Kidney epithelial cell (primary cell): ENCODE measurements at places on chromosomes 7 and 10.

DNA sequence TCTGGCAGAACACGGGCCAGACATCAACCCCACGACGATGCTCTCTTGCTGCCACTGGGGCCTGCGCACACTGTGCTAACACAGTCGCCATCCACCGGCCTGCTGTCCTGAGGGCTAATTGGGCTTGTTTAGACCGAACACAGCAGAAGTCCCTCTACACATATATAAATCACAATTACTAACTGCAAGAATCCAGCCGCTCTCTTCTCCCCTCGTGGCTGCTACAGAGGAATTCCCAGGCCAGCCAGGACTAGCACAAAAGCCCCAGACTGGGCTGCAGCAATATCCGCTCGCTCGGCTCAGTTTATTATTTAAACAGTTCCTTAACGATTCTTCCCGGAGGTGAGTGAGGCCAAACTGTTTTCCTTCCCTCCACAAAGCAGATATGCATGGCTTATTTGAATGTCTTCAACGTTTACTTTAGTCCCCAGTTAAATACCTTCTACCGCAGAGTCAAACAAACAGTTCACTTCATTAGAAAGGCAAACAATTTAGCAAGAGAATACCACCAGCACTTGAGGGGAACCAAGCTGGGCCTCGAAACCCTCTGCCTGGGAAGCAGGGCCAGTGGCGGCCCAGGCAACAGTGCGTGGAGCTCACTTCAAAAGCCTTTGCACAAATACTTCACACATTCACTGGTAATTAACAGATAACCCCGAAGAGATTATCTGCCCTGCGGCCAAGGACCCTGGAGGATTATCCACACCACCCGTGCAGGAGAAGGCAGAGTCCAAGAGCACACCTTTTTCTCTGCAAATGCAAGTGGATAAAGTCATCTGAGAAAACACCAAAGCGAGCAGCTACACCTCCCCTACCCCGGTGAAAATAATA is 145.3 kb downstream of the GLI3 start:
- DNase-seq = peak; percentile 61

- no peak for DNase-seq
These were observed 248.2 kb upstream of the PPP2R2D start for GRCh38 chr10:131652438-131653139.

- no peak for DNase-seq
These were observed 288.4 kb upstream of the LRRTM3 start for GRCh38 chr10:66637273-66638036.

DNA sequence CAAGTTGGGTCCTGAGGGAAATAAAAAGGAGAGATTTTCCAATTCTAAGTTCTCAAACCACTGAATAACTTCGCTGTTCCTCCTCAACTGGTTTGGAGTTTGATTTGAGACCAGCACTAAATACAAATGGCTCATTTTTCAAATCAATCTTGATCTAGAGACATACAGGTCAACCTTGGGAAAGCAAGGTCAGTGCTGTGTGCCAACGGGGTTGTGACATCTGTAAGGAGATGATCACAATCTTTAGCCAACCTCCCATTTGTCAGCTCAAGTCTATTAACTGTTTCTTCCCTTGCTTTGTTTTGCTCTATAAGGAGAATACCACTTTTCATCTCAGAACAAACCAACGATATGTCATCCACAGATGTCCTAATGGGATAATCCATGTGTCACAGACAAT is 131.1 kb downstream of the TAX1BP1 start:
- DNase-seq = no peak

- no peak for DNase-seq
These were observed 550.3 kb downstream of the GRM8 start for GRCh38 chr7:126702242-126703016.

GRCh38 chr10:71031603-71032002 is 143.2 kb upstream of the PCBD1 start:
- no peak for DNase-seq

DNA sequence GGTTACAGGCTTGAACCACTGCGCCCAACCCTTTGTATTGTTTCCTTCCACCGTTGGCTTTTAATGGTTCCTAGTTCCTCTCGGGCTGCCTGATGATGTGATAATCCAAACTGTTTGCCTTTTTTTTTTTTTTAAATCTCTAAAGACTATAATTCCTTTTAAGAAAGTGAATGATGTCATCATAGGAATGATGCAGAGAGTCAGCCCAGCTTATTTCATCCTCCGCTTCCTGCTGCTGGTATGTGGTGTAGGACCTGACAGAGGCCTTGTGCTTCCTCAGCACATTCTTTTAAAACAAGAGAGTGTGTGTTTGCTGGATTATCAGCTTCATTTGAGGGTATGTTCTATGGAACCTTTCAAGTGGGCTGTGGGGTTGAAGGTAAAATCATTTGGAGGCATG is 241.4 kb downstream of the LRMDA start:
- no peak for DNase-seq

- DNase-seq = no peak
These were observed 34.5 kb downstream of the CLEC2L start for GRCh38 chr7:139557857-139558581.

DNA sequence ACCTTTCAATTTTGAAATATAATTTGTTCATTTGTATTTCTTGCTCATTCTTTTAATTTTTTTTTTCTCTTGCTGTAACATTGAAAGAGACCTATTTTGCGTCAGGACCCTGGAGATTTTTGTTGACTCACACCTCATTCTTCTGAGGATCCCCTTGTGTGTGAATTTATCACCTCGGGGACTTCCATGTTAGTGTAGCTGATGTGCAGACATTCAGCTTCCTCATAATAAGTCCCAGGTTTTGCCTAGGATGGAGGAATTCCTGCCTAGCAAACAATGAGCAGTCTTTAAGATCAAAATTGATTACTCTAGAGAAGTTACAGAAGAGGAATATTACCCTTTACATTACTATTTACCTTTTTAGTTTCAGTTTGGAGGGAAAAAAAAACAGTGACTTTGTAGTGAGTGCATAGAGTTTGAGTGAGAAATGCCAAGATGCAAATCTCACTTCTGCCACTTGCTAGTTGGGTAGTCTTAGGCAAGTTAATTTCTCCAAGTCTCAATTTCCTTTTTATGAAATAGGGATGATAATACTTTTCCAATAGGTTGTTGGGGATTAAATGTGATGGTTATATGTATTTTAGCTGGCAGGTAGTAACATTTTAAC is 14.3 kb downstream of the TES start:
- DNase-seq = no peak

- no peak for DNase-seq
These were observed 6.3 kb upstream of the C10orf95 start for GRCh38 chr10:102457591-102458150.

- no peak for DNase-seq
These were observed 201.1 kb upstream of the HDAC9 start for GRCh38 chr7:18294411-18294810.

DNA sequence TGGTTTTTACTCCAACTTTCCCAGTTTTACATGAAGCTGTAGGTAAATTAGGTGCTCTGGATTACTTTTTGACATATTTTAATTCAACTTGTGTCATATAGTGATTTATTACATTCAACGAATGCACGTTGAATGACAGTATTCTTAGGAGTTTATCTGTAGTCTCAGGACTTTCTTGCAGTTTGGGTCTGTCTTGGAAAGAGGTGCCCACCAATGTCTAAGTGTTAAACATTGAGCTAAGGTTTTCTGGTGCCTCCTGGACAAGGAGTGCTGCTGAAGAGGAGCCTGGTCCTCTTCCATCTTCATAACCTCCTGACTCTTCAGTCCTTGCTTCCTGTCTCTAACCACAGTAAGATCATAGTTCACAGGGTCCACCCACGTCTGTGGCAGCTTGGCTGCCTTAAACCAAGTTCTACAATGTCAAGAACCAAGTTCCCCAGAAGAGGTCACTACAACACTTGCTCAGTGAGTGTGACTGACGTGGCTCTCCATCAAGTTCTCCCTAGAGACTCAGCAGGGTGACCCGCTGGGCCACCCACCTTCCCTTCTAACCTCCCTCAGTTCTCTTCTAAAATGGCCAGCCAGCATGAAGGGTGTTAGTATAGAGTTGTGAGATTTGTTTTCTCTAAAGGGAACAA is 6.1 kb downstream of the NPY start:
- DNase-seq = peak; percentile 14

DNA sequence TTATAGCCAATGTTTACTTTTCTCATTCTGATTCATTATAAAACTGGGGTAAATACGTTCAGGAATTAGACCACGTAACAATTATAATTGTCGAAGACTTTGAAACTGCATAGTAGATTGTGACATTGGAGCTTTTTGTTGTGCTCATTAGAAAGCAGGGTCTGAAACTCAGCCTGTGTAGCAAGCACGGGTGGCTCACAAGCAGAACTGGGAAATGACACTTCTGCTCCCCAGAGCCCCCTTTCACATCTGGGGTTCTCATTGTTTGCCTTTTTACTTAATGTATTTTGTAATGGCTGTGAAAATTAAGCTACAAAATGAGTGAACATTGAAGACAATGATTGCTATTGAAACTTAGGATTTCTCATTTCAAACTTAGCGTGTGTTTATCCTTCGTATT is 72.9 kb downstream of the CDHR3 start:
- no peak for DNase-seq

- DNase-seq = no peak
These were observed 39.4 kb upstream of the SLC25A13 start for GRCh38 chr7:96361116-96361857.

DNA sequence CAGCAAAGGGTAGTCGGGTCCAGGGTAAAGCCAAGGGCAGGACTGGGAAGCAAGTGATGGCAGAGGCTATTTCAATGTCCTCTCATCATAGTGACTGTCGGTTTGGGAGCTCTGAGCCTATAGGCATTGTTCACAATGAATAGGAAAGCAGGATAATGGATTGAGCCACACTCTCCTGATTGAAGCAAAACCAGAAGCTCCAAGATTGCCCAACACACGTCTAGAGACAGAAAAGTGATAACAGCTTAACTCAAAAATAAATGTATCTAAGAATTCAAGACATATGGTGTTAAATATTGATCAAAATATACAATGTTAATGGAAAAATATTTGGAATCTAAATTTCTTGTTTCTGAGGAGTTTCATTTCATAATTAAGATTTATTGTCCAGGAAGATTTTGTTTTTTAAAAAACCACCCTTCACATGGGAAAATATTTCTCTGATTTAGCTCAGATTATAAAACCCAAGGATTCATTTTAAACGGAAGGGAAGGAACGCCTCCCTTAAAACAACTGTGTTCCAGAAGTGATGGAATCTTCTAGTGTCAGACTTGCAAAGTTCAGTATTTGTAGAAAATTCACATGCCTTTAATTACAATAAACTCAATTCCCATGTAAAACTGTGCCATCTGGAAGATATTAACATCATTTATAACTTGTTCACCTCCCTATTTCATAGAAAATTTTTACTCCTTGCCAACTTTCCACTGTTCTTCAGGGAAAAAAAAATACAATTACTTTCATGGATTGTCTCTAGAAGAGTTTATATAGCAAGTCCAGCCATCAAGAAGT is 54.5 kb downstream of the NRP1 start:
- DNase-seq = no peak

GRCh38 chr10:2686691-2687090 is 380.7 kb upstream of the PFKP start:
- DNase-seq = no peak

- no peak for DNase-seq
These were observed 75.7 kb downstream of the LYZL2 start for GRCh38 chr10:30553626-30554439.

DNA sequence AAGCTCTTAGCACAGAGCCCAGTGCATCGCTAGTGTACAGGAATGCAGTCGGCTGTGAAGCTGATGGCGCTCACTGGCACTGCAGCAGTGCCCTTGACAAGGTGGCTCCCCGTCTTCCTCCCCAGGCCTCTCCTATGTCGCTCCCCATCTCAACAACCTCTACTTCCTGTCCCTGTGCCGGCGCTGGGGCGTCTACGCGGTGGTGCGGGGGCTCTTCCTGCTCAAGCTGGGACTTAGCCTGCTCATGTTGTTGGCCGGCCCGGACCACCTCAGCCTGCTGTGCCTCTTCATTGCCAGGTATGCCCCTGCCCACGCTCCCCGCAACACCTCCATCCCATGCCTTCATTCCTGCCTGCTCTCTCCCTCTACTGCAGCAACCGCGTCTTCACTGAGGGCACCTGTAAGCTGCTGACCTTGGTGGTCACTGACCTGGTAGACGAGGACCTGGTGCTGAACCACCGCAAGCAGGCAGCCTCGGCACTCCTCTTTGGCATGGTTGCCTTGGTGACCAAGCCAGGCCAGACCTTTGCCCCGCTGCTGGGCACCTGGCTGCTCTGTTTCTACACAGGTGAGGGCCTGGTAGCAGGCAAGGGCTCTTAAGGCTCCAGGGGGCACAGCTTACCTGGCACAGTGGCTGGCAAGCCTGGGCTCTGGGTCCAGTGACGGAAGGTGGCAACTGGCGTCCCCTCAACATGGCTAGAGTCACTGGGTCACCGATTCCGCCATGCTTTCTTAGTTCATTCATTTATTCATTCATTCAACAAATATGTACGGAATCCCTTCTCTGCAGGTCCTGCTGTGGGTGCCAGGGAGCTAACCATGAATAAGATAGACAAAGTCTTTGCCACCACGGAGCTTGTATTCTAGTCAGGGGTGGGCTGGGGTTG is 22.3 kb upstream of the C10orf95 start:
- DNase-seq = no peak
